ENCODE measurements at places on chromosomes 4 and X.

DNA sequence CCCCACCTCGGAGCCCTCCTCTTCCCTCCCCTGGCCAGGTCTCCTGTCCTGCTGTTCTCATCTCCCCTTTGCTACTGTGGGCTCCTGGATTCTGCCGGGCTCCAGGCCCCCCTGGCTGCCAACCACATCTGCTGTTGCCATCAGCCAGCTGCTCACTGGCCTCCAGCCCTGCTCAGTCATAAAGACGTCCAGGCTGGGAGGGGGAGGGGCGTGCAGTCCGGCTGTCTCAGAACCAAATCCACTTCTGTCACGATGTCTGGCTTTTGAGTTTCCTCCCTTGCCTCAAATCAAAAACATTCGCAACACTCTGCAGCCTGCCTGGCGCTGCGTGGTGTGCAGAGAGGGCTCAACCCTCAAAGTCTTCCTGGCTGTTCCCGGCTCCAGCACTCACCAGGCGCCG is 7.1 kb downstream of the RASL11B start:
- DNase-seq = no peak

- no peak for DNase-seq
These were observed 33.6 kb upstream of the SPANXN2 start for GRCh38 chrX:143754183-143754582.

- no peak for DNase-seq
These were observed 233.1 kb downstream of the FAT4 start for GRCh38 chr4:125547836-125548235.

DNA sequence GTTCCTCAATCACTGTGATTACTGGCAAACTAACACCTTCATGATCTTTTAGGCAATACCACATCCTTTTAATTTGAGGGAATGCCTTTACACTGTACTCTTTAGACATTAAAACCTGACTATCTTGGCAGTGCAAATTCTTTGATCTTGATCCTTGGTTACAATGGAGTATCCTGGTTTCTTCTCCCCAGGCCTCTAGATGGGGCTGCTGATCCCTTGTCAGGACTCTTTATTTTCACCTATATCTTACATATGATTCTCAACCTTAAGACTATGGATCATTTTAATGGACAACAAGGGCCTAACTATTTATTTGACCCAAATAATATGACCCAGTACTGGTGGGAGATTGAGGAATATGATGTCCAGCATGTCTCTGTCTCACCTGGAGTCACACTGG is 1005.5 kb upstream of the INTU start:
- DNase-seq = no peak

GRCh38 chrX:16832301-16832700 is 37.9 kb downstream of the RBBP7 start:
- no peak for DNase-seq

DNA sequence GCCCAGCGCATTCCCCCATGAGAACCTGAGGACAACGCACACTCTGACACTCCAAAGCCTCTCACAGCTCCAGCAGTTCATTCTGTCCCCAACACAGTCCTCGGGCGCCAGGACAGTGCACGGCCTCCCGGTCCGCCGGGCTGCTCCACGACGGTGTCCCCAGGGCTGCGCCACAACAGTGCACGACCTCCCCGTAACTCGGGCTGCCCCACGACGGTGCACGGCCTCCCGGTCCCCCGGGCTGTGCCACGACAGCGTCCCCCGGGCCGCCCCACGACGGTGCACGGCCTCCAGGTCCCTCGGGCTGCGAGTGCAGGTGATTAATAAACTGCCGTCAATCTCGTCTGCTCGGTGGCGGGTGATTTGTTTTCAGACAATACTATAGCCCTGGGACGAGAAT is 585.1 kb upstream of the FRG1 start:
- no peak for DNase-seq

- no peak for DNase-seq
These were observed 79.2 kb downstream of the TRIML1 start for GRCh38 chr4:188218392-188218791.

DNA sequence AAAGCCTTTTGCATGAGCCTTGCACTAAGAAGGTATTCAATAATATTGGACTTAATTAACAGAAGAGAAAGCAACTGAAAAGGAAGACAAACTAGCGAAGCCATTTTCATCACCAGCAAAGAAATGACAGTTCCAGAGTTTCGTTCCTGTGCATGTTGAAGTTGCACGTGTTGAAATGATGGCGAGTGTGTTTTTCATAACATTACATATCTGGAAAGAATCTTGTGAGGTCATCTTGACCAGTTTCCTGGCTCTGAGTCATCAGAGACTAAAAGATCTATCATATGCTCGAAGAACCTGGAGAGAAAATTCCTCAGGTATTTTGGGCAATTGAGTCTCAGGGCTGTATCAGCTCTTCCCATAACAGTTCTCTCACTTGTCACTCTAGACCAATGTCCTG is 106.2 kb upstream of the MAML3 start:
- no peak for DNase-seq

GRCh38 chr4:100609810-100610209 is 92.0 kb upstream of the EMCN start:
- DNase-seq = no peak

DNA sequence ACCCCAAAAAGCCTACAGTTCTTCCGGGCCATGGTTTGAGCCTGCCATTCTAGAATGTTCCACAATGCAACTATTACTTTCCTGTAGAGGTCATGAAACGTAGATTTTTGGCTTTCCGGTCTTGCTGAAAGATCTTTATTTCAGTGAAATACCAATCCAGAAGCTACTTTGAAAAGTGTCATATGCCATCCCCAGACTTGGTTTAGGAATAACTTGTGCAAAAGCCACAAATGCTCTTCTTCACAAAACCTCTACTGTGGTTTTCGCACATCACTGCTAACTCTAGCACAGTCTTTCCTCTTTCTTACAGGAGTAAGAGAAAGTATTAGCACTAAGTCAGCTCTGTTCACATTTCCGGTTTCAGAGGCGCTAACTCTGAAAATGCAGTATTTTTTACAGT is 12.7 kb upstream of the CD40LG start:
- DNase-seq = no peak

All from stimulated activated CD4-positive, alpha-beta T cell treated with anti-CD3 and anti-CD28 coated beads, Interleukin-4, amount 100 ng/mL, for 48 hours (primary cell).